Stimulated activated CD8-positive, alpha-beta memory T cell treated with anti-CD3 and anti-CD28 coated beads, Interleukin-15, amount 100 ng/mL, for 24 hours (primary cell): ENCODE measurements at places on chromosomes 2 and 18.

DNA sequence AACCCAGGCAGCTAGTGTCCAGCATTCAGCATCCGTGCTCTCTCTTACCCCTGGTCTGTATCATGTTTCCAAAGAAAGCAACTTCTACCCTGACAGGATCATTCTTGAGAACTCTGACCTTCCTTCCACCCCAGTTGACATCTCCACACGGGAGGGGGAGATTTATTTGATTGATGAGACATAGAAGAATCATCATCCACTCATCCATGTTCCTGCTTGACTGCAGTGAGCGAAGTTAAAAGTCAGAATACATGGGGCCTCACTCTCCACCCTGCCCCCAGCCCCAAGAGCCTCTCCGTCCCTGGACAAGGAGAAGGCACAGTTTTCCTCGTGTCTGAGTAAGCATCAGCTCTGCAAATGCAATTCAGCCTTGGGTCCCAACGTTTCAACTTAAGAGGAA lies 356.0 kb upstream of the TNP1 start:
- DNase-seq = no peak

- no peak for DNase-seq
Measured at GRCh38 chr2:208297961-208298360, 31.9 kb downstream of the PIKFYVE start.

GRCh38 chr2:98730053-98730706 lies 752 bp downstream of the MGAT4A start:
- no peak for DNase-seq

DNA sequence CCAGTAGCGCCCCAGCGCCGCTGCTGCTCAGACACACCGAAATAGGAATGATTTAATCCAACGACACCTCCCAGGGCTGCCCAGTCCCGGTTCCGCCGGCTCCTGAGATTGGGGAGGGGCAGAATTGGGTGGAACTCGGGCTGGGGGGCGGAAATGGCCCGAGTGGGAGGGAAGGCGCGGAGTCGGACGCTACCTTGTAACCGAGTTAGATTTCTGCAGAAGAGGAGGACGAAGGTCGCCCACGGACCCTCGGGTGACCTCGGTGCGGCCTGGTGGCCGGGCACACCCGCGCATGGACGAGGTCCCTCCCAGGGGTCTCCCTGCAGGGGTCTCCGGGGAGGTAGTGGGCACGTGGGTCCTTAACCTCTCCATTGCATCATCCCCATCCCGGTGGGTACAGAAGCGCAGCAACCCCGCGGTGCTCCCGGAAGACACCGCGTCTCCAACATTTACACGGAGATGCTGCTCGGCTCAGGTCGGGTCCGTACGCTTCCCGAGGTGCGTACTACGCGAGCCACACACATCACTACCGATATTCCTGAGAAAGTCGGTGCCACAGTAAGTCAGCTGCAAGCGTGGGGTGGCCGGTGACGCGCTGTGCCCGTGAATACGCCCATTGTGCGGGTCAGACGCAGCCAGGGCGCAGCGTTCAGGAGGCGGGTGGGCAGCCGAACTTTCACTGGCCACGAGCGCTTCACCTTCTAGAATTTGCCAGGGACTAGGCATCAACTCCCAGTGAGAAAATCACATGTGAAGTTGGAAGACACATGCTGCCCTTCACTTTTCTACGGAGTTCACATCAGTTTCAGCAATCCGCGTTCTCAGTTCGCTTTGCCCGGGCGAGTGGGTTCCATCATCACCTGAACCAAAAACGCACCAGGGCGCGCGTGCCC lies 3.0 kb downstream of the ZNF516 start:
- DNase-seq = no peak

DNA sequence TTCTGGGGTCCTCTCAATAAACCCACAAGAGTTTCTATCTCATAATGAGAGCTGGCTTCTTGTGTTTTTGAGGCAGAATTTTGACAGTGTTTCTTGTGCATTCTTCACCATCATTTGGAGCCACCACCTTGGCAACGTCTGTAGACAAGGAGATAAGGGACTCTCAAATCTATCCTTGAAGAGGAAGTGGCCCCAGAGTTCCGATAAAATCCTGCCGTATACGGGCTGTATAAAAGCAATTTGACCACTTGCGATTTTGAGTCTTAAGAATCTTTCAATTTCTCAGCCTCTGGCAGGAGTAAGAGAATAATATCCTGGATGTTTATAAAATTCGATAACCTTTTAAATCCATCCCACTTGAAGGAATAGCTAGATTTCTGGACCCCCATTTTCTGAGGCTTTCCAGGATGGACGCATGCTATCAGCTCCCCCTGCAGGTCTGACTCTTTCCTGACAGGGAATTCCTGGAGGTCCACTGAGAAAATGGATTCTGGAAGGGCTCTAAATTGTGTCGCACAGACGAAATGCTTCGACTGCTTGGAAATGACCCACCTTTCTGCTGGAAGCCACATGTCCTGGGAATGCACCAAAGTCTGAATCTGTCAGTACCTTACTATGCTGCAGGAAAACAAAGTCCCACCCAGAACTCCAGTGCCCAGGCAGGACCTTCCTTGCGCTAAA lies 54.1 kb downstream of the E2F6 start:
- no peak for DNase-seq

DNA sequence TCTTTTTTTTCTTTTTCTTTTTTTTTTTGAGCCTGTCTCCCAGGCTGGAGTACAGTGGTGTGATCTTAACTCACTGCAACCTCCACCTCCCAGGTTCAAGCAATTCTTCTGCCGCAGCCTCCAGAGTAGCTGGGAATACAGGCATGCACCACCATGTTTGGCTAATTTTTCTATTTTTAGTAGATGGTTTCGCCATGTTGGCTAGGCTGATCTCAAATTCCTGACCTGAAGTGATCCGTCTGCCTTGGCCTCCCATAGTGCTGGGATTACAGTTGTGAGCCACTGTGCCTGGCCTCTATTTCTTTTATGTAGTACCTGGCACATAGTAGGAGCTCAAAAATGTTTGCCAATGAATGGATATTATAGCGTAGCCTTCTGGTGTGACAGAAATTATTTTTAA lies 6.8 kb upstream of the CFLAR start:
- DNase-seq = no peak

DNA sequence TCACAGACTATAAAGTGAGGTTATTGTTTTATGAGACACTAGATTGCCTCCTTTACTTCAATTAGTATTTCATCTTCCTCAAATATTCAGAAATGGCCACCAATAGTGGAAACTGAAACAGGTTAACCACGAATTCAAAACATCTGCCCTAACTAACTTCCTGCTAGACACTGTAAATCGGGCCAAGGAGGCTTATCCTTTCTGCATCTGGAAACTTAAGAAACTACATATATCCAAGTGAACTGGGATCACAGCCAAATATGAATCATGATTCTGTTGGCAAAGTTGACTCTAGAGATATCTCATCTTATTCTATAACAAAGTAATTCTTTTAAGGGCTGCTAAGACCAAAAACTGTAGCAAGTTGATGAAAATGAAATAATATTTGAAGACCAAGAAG lies 136.6 kb upstream of the ZC3H15 start:
- no peak for DNase-seq
